ENCODE measurements at places on chromosomes 3 and 15.

- no peak for DNase-seq
These were observed 415.5 kb downstream of the NAALADL2 start for GRCh38 chr3:175274474-175275218.

DNA sequence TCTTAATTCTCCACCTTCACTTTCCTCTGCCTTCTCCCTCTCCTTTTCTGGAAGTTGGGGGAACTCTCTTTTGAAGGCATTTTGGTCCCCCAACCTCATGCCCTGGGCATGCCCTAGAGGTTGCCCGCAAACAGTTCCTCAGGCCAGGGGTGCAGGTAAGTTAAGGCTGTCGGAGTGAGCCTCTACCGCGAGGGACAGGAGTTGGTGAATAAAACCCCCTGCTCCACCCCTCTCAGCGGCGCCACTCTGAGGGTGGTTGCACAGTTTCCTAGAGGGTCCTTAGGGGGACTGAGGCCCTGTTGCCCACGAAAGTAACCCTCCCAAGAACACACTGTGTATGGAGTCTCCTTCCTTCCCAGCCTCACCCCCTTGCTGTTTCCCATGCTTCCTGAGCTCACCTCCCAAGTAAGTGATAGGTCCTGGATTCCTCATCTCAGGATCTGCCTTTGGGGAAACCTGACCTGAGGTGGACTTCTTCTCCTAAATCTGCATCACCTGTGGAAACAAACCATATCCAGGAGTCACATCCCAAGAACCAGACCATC, 23.1 kb upstream of the THSD4 start:
- no peak for DNase-seq

- DNase-seq: no peak
These were observed 233.4 kb downstream of the CHST2 start for GRCh38 chr3:143352850-143353550.

DNA sequence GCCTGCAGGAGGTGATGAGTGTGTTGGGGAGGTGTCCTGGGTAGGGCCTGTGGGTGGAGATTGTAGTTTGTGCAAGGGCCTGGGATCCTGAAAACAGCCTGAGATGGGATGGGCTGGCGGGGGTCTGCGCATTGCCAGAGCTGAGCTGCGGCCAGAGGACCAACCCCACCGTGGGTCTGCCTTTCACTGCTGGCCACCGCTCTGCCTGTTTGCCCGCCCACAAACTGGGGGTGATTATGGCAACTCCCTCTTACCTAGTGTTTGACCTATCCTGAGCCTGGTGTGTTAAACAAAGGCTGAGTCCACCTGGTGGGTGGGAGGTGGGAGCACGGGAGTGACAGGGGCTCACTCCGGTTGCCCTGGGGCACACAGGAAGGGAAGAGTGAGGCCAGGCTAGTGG, 9.8 kb downstream of the ABTB1 start:
- DNase-seq: no peak

DNA sequence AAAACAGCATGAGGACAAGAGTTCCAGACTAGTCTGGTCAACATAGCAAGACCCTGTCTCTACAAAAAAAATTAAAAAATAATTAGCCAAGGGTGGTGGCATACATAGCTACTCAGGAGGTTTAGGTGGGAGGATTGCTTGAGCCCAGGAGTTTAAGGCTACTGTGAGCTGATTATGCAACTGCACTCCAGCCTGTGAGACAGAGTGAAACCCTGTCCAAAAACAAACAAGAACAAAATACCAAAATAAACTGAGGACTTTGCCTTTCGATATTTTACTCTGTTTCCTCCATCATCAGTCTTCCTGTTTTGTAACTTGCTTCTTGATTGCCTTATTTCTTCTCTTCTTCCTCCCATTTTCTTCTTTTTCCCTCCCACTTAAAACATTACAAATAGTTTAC, 504.4 kb downstream of the ROBO1 start:
- DNase-seq: no peak

- DNase-seq: no peak
These were observed 1261.1 kb downstream of the ROBO1 start for GRCh38 chr3:78506581-78507195.

DNA sequence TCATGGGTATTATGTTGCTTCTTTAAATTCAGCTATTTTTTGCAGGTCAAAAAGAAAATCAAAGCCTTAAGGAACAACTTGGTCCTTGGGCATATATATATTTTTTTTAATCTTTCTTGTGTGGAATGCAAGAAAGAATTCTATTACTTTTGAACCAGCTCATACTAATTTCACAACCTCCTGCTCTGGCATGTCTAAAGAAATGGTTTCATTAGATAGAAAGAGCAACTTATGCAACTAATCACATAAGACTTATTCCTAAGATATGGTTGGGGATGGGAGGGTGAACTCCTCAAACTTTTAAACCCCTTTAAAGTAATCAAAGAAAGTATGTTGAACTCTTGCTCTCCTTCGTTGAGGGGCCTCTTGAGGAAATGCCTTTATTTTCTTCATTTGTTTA, 114.9 kb downstream of the GMNC start:
- DNase-seq: no peak

- DNase-seq: no peak
These were observed 26.8 kb downstream of the FBXW12 start for GRCh38 chr3:48398701-48399386.

- DNase-seq: no peak
These were observed 21.8 kb upstream of the POU1F1 start for GRCh38 chr3:87298111-87298718.

DNA sequence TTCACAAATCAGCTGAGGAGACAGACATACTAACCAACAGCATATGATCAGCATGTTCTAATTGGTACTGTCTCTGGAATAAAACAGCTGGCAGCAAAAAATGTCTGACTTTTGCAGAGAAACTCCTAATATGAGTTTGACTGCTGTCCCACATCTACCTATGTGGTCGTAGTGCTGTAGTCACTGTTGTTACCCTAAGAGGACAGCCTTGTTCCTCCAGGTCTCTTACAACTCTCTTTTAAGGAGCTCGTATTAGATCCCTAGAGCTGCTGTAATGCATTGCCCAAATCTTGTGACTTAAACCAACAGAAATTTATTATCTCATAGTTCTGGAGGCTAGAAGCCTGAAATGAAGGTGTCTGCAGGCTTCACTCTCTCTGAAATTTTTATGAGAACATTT, 92.1 kb downstream of the TGFBR2 start:
- DNase-seq: no peak

- no peak for DNase-seq
These were observed 365.2 kb upstream of the DPH6 start for GRCh38 chr15:35911052-35911777.

DNA sequence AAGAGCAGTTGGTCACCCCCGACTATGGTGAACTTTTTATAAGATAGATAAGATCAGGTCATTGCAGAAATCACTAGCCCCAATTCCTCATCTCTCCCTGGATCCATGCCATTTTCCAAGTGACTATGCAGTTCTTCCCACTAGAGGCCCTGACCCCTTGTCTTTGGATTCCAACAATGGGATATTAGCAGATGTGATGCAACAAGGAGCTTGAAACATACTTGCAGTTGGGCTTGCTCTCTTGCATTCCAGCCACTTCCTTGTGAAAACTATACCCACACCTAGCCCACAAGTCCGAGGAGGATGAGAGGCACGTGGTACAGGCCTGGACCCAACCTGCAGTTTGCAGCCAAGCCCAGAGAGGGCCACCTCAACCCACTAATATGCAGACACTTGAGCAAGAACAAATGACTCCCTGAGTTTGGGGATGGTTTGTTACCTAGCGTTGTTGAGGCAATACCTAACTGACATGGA, 60.6 kb downstream of the SUCLG2 start:
- DNase-seq: no peak

DNA sequence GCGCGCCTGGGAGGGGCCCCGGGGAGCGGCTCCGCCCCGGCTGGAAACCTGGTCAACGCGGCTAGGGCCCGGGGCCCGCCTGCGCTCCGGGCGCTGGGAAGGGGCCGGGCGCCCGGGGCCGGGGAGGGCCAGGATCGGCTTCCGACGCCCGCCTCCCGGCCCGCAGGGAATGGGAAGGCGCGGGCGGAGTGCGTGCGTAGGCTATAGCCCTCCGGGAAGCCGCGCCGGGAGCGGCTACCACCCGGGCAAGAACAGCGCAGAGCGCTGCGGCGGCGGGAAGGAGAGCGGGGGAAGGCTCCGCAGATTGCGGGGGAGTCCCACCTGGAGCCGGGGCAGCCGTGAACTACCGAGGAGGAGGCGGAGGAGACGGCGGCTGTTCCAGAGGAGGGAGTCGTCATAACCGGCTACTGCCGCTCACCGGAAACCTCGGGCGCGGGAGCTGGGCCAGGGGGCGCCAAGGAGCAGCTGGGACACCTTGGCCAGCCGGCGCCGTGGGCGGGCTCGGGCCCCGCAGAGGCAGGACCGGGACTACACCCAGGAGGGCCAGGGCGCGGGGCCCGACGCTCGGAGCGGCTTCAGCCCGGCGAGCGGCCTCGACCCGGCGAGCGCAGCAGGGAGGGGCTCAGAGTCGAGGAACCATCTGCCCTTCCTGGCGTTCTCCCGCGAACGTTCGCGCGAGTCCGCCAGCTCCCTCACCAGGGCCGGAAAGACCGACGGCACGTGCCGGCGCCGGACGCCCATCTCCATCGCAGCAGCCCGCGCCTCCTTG, at the start of gene EOGT:
Gene EOGT, minus strand, starts transcription at position 432 of the 769 bp plus-strand sequence. CDS start 3,838 bp downstream, outside the sequence.
- peak; percentile 88 for DNase-seq

GRCh38 chr3:183381179-183381578, 47.2 kb downstream of the MCF2L2 start:
- no peak for DNase-seq

- peak; percentile 61 for DNase-seq
These were observed 657 bp downstream of the PATL2 start for GRCh38 chr15:44710236-44711095.

DNA sequence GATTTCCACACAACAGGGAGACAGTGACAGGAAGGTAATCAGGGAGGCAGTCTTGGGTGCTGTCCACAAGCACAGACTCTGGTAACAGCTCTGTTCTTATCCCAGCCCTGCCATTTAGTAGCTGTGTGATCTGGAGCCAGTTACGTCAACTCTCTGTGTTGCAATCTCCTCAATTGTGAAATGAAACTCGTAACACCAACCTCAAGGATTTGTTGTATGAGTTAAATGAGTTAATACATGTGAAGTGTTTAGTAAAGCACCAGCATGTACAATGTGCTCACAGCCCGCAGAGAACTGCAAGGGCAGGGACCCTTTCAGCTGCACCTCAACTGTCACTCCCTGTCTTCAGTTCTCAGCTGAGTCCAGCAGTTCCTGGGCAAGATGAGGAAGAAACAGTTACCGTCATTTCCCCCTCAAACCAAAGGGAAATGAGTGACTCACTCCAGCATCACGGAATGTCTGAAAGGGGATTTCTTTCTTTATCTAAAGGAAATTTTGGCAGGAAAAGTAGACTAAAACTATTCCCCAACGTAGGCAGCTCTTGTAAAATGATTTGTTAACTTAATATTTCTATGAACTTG, 39.9 kb upstream of the MB21D2 start:
- DNase-seq: no peak

GRCh38 chr15:31932576-31932975, 97.7 kb upstream of the CHRNA7 start:
- no peak for DNase-seq

DNA sequence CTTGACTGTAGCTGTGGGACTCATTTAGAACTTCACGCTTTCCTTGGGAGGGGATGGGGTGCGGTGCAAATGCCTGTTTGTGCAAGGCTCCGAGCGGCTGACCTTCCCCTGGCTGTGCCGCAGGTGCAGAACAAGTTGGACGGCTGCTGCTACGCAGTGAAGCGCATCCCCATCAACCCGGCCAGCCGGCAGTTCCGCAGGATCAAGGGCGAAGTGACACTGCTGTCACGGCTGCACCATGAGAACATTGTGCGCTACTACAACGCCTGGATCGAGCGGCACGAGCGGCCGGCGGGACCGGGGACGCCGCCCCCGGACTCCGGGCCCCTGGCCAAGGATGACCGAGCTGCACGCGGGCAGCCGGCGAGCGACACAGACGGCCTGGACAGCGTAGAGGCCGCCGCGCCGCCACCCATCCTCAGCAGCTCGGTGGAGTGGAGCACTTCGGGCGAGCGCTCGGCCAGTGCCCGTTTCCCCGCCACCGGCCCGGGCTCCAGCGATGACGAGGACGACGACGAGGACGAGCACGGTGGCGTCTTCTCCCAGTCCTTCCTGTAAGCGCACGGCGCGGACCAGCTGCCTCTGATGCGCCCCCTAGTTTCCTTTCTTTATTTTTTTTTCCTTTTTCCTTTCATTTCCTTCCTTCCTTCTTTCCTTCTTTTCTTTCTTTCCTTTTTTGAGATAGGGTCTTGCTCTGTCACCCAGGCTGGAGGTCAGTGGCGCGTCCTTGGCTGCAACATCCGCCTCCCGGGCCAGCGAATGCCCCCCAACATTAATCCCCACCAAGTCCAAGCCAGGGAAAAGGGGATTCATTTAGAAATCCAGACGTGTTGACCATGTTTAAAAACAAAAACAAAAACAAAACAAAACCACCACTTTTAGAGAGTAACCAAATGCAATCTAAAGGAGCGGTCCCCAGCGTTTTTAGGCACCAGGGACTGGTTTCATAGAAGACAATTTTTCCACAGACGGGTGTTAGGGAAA, 42.7 kb downstream of the EIF2AK4 start:
- DNase-seq: no peak

GRCh38 chr3:11248596-11248995, 23.6 kb upstream of the ATG7 start:
- DNase-seq: no peak

DNA sequence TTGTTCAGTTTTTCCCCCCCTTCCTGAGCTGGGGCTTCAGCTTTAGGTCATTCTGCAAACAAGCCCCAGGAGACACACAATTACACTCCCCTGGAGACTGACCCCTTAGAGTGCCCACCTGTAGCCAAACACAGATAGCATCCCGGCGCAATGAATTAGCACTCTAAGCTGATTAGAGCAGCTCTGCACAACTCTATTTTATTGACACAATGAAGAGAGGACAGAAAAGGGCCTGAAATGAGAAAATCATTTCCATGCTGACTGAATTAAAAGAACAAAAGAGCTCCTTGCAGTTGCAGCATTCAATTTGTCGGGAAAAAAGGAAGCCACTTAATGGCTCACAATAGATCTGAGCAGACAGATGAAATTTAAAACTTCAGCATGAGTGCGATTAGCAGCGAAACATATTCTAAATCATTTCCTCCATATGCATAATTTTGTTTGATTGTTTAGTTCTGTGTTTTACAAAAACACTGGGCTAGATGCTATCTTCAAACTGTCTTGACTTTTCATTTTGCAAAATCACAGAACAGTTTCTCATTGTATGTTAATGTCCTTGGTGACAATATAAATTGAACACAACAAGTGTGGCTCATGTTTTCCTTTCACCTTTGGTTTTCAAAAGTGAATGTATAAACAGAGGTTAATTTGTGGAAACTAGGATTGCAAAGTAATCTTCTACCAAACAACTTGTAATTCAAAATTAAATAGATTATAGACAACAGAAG, 308.6 kb downstream of the MECOM start:
- no peak for DNase-seq

DNA sequence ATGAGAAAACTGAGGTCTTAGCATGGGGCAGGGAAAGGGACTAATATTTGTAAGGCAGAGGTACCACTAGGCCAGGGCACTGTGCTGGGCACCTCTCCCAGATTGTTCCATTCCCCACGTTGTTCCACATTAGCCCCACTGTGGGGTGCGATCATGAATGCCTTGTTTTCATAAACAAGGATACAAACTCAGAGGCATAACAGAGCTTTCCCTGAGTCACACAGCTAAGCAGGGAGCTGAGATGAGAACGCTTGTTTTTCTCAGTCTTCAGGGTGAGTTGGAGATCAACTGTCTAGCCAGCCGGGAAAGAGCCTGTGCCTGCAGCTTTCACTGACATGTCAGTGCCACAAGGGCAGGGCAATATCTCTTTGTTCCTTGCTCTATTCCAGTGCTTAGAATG, 47.9 kb upstream of the ITGA11 start:
- DNase-seq: no peak

All from activated naive CD4-positive, alpha-beta T cell treated with anti-CD3 and anti-CD28 coated beads, Interleukin-2, amount 10 ng/mL, durations not matched to agents 7 days and 5 days (primary cell).